ENCODE measurements at places on chromosomes 11 and 22.

DNA sequence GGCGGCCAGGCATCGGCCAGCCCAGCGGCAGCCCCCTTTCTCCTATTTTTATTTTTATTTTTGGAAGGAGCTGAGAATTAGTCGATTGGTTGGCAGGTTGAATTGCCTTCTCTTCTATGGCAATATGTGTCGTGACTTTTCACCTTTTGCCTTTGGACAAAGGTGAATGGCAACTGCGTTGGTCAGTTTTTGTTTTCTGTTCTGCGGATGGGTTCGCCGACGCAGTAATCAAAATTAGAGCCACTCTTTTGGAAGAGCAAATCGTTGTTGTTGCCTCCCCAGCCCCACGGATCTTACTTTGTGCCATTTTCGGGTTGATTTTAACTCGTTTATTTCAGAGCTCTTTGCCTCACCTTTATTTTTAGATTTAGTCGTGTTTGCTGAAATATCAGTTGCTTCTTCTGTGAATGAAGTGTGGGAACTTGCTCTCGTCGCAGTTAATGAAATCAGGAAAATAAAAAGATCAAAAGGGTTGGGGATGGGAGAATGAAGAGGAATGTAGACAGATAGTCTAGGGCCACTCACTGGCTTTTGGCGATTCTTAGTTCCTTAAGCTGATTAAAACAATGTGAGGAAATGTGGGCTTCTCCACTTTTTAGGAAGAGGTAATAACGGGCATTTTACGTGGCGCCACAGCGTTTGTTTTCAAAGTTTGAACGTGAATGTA is 1.6 kb downstream of the CECR2 start:
- DNase-seq: no peak

GRCh38 chr22:39724390-39724789 is 153.8 kb downstream of the CACNA1I start:
- no peak for DNase-seq

- DNase-seq: no peak
Measured at GRCh38 chr11:117037975-117038350, 60.3 kb downstream of the SIK3 start.

DNA sequence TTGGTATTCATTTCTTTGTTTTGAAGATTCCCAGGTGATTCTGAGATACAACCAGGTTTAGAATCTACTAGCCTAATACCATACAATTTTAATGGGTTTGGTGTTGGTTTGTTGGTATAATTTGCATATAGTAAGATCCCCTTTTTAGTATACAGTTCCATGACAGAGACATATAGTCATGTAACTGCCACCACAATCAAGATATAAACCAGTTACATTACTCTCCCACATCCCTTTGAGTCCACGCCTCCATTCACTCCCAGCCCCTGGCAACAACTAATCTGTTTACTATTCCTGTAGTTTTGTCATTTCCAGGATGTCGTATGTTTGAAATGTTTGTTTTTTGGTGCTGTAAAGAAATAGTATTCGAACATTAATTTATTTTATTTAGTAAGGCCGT is 4.3 kb downstream of the ASRGL1 start:
- DNase-seq: no peak

DNA sequence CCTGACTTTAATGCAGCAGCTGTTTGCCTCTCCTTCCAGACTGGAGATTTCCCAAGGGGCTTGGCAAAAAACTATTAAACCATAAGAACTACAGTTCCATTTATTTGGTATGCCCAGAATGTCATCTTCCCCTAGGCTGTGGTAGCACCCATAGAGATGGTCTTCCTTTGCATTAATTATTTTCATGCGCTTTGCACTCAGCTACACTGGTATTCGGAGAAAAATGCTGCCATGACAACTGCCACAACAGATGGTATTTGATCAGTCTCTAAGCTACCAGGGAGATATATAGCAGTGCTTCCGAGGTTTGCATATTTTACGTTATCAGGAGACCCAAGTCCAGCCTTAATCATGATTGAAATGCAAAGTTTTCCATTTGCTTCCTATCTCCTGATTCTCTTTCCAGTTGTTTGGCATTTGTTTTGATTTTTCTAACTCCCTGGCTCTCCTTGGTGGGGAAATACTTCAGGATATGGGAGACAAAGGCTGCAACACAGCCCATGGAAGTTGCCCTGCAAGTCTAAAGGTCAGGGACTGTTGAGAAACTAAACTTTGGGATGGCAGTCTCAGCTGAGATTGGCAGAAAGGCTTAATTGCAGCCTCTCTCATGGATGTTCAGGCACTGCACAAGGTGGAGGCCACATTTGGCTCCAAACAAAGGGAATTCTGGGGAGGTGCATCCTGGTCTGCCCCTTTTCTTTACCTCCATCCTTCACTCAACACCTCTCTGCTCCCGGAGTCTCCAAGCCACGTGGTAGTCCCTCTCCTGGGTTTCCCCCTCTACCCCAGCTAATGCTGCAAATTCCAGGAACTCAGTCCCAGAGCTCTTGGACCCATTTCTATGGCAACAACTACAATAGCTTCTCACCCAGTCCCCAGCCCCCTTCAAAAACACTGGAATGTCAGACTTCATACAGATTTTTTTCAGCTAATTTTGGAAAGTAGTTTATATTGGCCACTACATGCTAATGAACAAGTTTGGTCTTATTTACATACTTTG is 151.8 kb downstream of the NAV2 start:
- peak; percentile 8 for DNase-seq

DNA sequence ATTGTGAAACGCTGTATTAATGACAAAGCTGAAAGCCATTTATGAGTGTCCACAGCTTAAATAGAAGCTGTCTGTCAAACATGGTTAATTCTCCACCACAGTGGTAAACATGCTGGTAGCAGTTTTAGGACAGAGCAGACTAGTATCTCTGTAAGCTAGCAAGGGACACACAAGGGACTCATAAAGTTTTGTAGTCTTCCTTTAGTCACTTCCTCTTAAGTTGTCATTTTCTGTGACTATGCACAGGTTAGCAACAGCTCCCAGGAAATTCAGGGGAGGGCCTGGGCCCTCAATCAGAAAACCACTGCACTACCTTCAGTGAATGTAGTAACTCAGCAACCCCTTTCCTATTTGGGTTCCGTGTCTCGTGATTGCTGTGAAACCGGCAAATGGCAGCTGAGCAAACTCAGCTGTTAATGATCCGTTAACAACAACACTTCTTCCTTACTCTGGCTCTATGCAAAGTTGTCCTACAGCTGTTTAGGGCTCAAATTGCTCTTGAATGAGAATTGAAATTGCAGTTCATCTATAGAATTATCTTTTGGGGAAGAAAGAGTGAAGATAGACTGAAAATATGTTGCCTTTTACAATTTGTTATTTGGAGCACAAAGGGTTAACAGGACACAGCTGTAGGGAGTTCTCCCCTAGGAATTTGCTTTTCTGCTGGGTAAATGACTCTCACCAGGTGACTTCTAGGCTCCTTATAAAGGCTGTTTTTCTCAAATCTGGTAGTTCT is at the start of gene MMP26:
MMP26 (plus strand) TSS at position 731 of the 736 bp plus-strand sequence.
- no peak for DNase-seq

DNA sequence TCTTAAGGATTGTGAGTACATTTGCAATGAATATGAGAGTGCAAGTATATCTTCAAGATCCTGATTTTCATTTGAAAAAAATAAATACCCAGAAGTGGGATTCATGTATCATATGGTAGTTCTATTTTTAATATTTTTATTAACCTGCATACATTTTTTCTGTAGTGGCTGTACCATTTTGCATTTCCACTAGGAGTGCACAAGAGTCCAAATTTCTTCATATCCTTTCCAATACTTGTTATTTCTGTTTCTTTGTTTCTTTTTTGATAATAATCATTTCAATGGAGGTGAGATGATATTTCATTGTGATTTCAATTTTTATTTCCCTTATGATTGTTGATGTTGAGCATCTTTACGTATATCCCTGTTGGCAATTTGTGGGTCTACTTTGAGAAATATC is 759.8 kb upstream of the CNTN5 start:
- DNase-seq: no peak

DNA sequence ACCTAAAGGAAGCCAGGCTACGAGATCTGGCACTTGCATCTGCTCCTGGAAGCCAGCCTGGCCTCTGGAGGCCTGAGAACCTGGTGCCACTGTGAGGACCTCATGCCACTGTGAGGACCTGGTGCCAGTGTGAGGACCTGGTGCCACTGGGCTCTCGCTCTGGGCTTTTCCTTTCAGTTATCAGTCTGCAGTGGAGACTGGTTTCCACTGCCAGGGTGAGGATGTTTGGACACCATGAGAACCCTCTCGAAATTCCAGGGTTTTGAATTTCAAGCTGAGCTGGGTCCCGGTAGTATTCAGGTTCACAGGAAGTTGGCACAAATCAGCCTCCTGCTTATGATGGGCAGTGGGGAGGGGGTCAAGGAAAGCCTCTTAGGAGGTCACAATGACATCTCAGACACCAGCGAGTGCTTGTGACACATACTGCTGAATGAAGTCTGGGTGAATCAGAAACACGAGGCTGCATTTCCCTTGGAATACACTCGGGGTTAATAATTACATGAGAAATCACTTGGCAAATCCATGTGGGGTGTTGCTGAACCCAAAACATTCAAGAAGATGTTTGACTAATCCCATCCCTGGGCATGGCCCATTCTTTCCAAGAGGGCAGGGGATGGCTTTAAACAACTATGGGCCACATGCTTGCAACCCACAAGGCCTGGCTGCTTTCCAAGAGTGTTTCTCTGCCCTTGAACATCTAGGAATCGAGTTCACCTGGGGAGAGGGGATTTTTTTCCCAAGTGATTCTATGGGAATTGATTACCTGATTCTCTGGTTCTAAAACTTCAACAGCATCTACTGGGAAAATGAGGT is 60.2 kb downstream of the LINC01488 start:
- DNase-seq: no peak

- DNase-seq: peak; percentile 28
Measured at GRCh38 chr11:32385998-32386397, 49.3 kb downstream of the WT1 start.

DNA sequence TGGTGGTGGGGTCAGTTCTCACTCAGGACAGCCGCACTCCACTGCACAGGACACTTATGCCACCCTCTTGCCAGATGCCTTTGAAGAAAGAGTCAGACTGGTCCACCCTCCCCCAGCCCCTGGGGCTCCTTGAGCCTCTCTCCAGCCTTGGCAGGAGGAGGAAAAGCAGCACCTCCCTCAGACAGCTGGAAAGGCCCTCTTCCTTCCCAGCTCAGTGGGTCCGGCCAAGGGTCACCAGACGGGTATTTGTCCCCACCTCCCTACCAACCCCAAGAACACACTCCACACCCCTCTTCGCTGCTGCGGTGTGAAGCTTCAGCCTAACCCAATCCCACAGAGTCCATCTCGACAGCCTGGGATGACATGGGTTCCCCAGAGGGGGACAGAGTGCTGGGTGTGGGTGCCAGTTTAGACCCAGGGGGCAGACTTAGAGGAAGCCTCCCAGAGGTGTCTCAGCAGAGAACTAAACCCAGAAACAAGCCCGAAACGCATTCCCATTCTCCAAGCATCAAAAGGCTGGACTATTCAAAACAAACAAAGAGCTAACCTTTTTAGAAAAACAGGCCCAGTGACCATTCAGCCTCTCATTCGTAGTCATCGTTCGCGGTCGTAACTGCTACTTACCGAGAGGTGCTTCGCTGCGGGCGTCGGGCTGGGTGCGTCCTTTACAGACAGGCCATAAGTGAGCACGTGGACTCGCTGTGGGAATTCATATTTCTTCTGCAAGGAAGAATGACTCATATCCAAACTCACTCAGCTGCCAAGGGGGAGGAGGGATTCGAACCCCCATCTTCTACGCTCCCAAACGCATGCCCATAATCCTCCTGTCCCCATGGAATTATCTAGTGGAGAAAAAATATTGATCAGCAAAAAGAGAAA is 57.5 kb upstream of the ANO1 start:
- no peak for DNase-seq

DNA sequence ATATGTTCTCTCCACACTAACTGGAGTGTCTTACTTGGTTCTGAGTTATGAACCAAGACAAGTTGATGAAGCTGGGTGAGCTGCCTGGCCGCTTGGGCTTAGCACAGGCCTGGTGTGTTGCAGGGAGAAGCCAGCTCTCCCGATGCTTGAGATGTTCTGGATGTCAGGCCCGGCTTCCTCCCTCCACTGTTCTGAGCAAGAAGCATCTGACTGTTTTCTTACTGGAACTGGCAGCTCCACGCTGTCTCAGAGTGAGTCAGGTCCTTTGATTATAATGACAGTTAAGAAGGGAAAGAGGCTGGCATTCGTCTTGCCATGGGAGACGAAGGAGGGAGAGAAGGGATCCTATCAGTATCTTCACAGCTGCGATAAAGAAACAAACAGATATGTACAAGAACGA is 46.5 kb upstream of the CRTAM start:
- DNase-seq: no peak

DNA sequence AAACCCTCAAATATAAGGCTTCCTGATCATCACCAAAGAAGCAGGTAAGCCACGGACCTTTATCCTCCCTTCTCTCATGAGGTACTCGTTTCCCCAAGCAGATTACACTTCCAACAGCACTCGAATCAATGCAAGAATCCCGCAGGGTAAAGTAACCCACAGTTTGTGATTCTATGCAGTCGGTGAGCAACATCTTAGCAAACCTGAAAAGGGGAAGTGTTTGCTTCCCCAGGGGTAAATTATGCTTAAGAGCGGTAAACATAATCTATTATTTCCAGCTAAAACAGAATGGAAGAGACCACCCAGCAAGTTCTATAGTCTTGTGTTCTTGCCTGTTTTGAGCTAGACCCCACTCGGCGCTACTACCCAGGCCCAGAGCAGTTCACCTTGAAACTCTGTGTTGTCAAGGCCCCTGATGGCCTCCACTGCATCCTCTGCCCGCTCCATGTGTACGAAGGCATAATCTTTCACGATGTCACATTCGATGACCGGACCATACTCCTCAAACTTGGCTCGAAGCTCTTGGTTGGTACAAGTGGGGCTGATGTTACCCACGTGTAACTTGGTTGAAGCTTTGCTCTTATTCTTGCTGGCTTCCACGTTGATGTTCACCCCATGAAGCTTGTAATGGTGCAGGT is 1.3 kb downstream of the RBM4B start:
- no peak for DNase-seq

GRCh38 chr11:94837317-94837716 is 69.2 kb downstream of the AMOTL1 start:
- DNase-seq: no peak

DNA sequence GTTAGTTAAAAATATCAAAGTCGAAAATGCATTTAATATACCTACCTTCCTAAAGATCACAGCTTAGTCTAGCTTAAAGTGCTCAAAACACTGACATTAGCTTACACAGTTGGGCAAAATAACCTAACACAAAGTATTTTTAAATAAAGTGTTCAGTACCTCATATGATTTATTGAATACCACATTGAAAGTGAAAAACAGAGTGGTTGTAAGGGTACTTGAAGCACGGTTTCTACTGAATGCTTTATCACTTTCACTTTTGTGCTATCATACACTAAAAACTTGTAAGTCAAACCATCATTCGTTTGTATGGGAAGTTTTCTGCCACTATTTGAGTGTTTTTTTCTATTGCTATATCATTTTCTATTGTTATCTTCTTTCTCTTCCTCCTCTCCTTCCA is 36.6 kb downstream of the ZBTB44 start:
- DNase-seq: no peak

Data from HuH-7 (cell line).